Kasumi-1 (cell line): ENCODE measurements at places on chromosomes 5 and 9.

GRCh38 chr9:20048985-20049384 lies 260.1 kb upstream of the SLC24A2 start:
- DNase-seq, result no peak

GRCh38 chr5:92641031-92641962 lies 939.7 kb downstream of the NR2F1-AS1 start:
- DNase-seq, result no peak

- DNase-seq, result no peak
Measured at GRCh38 chr9:126690431-126691051, 76.8 kb downstream of the LMX1B start.

DNA sequence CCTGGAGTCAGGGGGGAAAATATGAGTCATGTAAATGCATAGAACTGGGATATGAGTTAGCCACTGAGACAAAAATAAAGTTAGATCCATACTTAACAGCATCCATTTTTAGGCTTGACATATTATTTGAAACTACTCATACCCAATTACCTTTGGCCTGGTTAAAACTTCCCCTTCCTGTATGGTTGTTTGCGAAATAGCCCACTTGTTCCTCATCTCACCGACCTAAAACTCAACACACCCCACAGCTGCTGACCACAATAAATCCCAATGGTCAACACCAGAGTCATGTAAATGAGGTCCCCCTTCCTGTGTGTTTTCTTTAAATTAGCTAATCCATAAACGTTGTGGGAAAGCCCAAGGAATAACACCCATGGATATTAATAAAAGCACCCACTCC lies 55.2 kb upstream of the TMEM215 start:
- peak; percentile 15 for DNase-seq

DNA sequence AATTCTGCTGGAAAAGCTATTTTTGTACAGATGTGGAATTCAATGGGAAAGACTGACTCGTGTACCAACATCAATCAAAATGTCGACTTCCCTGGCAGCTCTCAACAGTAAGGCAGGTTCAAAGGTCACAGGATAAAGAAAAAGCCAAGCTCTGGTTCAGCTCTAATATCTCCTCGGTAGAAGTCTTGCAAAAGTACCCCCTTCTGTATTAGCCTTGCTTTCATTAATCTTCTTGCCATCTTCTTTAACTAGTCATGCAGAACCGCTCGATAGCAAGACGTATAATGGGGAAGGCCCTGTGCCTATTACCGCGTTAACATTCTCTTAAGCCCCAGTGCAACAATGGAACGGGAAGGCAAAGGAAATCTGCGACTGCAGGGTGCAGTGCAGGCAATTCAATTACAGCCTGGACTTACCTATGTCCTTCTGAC lies 201.2 kb downstream of the GAPVD1 start:
- no peak for DNase-seq

- DNase-seq, result peak; percentile 91
Measured at GRCh38 chr9:37992924-37993349, 76.1 kb downstream of the SHB start.

DNA sequence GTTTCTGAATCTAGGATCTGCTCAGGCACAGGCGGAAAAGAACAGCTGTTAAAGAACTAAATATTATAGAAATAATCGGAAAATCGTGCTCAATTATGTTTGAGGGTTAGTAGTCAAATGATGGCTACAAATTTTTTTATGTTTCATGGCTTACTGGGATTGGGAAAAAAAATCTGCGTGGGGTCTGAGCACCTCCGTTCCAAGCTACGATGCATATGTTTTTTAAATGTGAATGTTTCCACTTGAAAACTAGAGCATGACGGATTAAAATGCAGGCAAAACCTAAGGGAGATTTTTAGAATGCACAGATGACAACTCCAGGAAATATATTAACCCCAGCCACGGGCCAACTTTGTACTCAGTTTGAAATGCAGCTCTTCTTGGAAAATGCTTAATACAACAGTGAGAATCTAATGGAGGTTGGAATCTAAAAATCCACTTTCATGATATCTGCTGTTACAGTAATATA lies 5.3 kb downstream of the OTP start:
- no peak for DNase-seq

DNA sequence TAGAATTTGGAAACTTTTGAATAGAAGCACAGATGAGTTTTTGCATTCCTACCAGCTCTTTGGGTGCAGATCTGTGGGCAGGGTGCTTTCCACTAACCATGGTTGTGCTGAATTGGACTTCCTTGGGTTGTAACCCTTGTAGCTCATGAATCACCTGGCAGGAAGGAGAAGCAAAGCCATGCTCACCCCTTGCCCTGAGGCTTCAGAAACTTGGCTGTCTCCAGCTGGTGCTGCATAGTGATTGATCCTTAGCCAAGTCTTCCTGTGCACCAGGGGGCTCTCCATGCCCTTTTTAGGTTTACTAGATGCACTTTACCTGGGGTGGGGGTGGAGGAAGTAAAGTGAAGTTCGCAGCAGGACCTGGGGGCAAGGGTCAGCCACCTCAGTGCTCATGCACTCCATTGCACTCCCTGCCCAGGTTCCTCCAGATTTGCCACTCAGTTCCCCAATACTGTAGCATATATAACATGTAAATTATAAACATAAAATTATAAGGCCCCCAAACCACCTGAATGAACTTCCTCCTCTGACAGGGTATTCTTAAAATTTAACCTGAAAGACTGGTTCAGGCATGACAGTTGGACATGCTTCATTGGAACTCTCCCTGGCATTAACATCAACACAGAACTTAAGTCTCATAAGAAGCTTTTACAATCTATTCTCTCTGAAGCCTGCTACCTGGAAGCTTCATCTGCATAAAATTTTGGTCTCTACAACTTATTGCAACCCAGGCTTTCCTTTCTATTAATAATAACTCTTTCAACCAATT lies 25.8 kb upstream of the IFNA14 start:
- DNase-seq, result no peak

- DNase-seq, result no peak
Measured at GRCh38 chr5:68122439-68123328, 92.9 kb upstream of the PIK3R1 start.

GRCh38 chr5:167269146-167269545 lies 1022.3 kb upstream of the WWC1 start:
- no peak for DNase-seq

GRCh38 chr9:114345493-114346065 lies 15.9 kb downstream of the ORM2 start:
- DNase-seq, result no peak

DNA sequence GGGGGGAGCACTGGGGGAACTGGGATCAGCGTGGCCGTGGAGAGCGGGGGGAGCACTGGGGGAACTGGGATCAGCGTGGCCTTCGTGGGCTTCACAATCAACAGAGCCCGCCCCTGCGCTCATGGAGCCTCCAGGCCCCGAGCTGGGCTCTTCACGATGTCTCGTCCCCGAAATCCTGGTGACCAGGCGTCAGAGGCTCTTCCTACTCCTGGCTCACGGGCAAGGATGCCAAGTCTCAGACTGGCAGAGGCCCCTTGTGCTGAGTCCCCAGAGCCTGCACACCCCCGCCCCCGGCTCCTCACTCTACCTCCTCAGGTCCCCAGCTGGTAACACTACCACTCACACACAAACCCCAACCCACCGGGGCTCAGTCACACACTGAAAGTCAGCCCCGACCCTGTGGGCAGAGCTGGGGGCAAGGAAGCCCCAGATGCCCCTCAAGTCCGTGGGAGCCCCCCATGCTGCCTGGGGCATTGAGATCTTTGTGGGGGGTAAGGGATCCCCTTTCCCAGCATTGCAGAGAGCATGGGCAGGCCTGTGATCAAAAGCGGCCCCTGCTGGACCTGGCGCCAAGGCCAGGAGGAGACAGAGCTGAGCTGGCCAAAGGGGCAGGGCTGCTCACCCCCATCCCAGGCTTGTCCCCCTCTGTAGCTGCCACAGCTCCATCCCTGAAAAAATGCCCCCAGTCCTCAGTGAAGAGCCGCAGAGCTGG lies 26.7 kb downstream of the LHX3 start:
- DNase-seq, result no peak

DNA sequence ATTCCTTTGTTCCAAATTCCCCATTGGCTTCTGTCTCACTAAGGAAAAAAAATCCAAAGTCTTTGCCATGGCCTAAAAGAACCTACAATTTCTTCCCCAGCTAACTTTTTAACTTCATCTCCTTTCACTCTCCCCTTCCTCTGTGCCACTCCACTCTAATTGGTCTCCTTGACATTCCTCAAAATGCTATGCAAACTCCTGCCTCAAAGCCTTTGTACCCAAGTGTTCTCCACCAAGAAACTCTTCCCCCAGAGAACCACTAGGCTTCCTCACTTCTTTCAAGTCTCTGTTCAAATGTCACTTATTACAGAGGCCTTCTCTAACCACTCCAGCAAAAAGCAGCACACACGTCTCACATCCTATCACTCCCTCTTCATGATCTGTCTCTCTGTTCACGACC lies 91.6 kb upstream of the NR4A3 start:
- no peak for DNase-seq

GRCh38 chr5:43711496-43711895 lies 108.5 kb downstream of the NNT start:
- DNase-seq, result no peak

- no peak for DNase-seq
Measured at GRCh38 chr5:155508673-155509072, 495.1 kb downstream of the KIF4B start.

DNA sequence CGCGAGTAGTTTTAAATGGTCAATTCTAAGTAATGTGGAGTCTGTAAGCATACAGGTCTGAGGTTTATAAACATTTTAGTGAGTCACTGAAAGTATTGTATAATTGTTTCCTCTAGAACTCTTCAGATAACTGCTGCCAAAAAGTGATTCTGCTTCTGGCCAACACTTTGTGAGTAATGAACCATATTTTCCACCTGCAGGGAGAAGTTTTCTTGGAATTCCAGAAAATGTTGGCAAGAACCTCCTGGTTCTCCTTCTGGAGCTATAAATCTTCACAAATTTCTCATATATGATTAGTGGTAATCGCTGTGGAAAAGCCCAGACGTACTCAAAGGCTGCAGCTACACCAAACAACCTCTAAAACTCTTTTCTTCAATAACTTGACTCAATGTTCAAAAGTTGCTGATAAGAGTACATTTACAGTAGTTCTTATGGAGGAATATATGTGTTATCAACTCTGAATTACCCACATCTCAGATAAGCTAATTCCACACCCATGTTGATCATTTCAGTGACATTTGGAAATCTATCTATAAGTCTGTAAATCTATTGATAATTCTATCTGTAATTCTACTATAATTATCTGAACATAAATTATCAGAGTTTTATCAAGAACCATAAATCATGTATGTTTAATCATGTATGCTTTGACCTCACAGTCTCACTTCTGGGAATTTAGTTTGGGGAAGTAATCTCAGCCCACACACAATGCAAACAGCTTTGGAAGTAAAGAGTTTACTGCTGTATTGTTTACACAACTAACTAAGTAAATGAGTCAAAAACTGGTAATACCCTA lies 74.1 kb downstream of the FNBP1 start:
- DNase-seq, result no peak

- no peak for DNase-seq
Measured at GRCh38 chr9:87734106-87734505, 8.2 kb downstream of the CTSL start.

DNA sequence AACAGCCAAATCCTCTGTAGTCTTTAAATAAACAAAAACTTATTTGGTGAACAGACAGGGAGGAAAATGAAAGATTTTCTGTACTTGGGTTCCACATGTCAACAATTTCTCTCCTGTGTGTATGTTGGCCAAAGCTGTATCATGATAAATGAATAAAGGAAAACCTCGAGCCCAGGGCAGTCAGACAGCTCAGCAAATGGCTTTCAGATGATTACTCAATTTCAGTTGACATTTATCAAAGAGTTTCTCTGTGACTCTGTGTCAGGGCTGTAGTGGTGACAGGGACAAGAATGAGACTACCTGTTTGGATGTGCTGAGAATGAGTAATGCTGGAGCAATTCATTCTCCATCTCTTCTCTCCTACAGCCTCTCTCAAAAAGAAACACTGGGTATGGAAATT lies 45.7 kb upstream of the PTGS1 start:
- no peak for DNase-seq

DNA sequence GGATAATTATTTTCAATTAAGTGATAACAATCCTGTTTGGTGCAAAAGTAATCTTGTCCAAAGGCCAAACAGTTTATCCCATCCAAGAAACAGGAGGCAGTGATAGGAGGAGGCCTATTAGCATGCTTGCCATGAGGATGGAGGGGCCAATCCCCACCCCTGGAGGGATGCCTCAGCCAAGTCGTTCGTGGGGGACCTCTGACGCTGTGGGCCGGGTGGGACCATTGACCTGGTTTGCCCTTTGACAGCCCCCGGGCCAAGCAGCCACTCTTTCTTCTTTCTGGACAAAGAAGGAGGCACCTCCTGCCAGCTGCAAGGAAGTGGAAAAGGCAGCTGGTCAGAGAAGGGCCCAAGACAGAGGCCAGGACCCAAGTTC lies 39.5 kb upstream of the GRHPR start:
- DNase-seq, result no peak

- no peak for DNase-seq
Measured at GRCh38 chr5:165360366-165360765, 1854.9 kb downstream of the MAT2B start.

GRCh38 chr9:89342948-89343347 lies 24.6 kb downstream of the SECISBP2 start:
- no peak for DNase-seq

GRCh38 chr5:75052192-75053053 lies at the start of gene GCNT4:
GCNT4 (minus strand) TSS chr5:75052558; CDS start chr5:75030037, 22,521 bp downstream.
- DNase-seq, result no peak

GRCh38 chr9:36980148-36980974 lies 53.7 kb downstream of the PAX5 start:
- DNase-seq, result peak; percentile 10

GRCh38 chr9:98039607-98040017 lies 16.9 kb upstream of the NANS start:
- no peak for DNase-seq

GRCh38 chr5:102691434-102691833 lies 63.7 kb upstream of the PAM start:
- DNase-seq, result no peak

DNA sequence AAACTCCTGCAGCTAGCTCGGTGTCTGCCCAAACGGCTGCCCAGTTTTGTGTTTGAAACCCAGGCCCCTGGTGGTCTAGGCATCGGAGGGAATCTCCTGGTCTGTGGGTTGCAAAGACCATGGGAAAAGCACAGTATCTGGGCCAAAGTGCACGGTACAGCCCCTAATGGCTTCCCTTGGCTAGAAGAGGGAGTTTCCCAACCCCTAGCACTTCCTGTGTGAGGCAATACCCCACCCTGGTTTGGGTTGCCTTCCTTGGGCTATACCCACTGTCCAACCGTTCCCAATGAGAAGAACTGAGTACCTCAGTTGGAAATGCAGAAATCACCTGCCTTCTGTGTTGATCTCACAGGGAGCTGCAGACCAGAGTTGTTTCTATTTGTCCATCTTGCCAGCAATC lies 41.8 kb downstream of the CAVIN4 start:
- no peak for DNase-seq

GRCh38 chr5:32760091-32760509 lies 49.0 kb downstream of the NPR3 start:
- DNase-seq, result no peak

- no peak for DNase-seq
Measured at GRCh38 chr5:132877938-132878337, 4.5 kb downstream of the LEAP2 start.

GRCh38 chr5:93756372-93756771 lies 15.0 kb upstream of the POU5F2 start:
- no peak for DNase-seq
